Stimulated activated CD4-positive, alpha-beta T cell treated with anti-CD3 and anti-CD28 coated beads, TNF-alpha, amount 100 ng/mL, for 1 hour (primary cell): ENCODE measurements at places on chromosomes 2 and 18.

DNA sequence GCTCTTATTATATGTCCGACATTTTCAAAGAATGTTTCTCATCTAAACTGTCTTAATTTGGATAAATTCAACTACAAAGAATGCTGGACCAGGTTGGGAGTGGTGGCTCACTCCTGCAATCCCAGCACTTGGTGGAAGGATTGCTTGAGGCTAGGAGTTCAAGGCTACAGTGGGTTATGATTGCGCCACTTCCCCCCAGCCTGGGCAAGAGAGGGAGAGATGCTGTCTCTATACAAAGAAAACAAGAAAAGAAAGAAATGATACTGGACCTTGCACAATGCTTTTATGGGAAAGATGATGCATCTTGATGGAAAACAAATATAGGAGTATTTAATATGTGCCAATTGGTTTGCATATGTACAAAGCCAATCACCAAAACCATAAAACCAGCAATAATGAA lies 296.7 kb downstream of the LPIN1 start:
- DNase-seq = no peak

DNA sequence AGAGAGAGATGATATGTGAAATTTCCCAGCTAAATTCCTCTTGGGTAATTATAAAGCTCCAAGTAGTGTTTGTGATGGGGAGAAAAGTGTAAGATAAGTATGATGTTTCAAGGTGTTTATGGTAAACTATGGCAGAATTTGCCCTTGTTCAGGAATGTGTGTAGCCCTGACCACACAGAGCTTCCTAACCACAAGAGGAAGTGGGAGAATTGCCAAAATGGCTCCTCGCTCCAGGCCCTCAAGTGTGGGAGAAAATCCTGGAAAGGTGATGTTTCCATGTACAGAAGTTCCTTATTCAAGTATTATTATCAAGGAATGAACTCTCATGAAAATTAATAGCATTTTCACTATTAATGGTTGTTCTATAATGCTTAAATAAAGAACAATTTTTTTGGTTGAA lies 878.3 kb downstream of the TDRD15 start:
- DNase-seq = no peak

DNA sequence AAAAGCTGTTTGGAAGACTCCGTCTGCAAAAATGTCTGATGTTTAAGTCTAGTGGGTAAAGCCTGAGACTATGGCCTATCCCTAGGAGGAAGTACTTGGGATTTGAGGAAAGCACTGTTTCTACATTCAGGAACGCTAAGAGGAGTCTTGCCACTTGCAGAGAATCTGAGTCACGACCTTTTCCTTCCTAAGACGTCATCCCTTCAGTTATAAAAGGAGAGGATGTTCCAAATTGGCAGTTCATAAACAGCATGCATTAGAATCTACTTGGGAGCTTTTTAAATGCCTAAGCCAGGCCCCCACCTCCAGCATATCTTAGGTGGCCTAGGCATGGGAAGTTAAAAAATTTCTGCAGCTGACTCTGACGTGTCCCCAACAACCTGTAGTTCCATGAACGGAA lies 125.9 kb downstream of the TTC32 start:
- DNase-seq = no peak

DNA sequence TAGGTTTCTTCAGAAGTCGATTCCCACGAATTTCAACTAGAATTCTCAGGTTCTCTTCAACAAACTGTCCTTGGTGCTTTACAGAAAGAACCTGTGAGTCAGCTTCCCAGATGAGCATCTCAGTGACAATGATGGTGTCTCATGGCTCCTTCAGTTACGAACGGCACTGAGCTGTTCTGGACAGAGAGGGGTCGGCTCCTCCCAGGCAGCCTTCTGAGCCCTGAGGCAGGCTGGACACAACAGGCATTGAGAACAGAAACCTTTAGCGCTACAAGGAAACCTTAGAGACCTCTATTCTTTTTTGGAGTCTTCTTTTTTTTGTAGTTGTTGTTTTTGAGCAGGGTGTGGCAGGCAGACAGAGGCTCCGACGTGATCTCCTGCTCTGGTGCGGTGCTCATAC lies 35.1 kb upstream of the ALKAL2 start:
- no peak for DNase-seq

- DNase-seq = no peak
Observed at GRCh38 chr2:34519659-34520058, 920.6 kb upstream of the FAM98A start.

DNA sequence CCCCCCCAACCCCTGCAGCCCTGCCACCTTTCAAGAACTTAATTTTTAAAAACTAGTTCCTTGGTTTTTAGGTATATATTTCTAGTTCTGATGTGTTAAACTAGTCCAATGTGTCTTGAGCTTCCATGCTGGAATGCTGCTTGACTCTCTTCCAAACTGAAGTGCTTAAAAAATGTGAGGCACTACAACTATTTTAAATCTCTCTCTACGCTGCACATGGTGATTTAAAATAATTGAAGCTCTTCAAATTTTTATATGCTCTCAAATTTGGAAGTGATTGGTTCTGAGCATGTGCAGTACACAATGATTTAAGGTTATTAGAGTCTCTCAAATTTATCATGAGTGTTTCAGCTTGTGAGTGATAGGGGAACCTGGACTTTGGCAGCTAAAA lies 192.6 kb upstream of the ZEB2 start:
- DNase-seq = no peak

DNA sequence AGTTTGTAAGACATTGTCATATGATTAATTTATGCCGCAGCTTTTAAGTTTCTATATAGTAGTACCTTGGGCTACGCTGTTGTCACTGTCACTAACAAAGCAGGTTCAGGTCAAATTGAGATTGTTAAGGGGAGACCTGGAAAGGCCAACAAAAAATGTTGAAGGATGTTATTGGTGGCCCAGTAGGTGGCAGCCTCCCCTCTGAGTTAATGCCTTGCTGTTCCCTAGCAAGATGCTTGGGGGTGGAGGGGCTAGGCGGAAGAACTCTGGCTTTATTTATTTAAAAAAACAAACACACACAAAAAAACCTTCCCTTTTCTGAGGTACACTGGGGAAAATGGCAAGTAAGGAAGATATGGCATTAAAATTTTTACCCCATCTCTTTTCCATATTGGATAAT lies 128.3 kb upstream of the ATP5MC3 start:
- DNase-seq = no peak

DNA sequence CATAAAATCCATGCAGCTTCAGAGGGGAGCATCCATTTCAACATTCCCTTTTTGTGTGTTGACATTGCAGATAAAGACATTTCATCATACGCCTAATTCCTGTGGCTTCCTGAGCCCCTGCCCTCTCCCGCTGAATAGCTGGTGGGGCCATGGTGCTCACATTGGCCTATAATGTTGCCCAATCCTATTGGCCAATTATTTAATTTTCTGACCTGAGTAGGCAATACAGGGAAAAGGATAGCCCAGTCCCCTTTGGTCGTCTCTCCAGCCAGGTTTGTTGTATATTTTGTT lies 163.8 kb upstream of the MYCN start:
- DNase-seq = no peak

DNA sequence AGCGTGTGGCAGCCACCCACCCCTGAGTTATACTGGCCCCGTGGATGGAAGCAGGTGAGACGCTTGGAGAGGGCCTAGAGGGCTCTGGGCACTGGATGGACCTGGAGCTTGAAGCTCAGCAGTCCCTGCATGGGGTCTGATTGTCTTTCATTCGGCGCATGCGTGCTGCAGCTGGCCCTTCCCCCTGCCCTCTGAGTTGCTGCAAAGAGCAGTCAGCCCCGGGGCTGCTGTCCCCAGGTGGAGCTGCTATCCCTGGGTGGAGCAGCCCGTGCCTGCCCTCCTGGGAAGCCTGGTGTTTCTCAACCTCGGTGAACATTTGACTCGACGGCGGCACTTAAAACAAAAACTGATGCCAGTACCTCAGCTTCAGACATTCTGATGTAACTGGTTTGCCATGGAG lies 29.6 kb downstream of the IGFBP5 start:
- no peak for DNase-seq

- DNase-seq = no peak
Observed at GRCh38 chr18:9086624-9087023, 15.9 kb upstream of the NDUFV2 start.

DNA sequence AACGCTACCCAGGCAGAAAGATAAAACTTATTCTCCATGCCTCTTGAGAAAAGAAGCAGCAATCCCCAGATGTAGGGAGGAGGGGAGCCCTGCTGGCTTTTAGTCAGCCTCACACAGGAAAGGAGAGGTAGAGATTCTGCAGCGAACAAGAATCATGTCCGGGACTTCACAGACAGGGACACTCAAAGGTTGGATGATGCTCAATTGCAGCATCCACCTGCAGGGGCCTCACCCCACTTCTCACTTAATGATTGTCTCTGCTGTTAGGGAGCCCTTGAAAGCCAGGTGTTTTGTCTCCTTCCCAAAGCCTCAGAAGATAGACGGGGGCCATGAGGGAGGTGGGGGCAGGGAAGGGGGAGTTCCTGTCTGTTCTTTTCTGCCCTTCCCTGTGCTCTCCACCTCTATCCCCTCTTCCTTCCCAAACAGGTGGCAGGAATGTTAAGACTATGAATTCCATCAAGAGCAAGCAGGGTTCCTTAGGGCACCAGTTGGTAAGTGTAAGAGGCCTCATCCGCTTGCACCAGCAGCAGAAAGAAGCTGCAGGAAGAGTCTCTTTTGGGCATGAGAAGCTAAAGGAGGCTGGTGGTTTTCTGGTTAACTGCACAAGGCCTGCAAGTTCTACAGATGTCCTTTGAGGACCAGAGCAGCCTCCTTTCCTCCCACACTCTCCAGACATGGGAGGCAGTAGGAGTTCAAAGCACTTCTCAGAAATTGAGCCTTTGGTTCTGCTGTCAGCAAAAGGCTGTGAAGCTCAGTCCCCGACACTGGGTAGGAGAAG lies 154.7 kb upstream of the TNP1 start:
- DNase-seq = no peak

DNA sequence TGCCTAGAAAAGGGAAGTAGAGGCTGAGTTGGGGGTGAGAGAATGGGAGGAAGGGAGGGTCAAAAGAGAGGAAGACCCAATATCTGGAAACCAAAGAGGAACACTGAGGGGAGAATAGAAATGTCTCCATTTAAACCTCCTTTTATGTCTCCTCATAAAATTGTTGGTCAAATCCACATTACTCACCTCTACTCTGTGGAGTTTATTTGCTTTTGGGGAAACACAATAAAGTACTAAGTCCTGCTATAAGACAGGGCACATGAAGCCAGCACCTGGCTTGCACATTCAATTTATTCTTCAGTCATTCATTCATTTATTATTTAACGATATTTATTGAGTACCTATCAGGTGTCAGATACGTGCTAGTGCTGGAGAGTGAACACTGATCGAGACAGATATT lies 60.3 kb upstream of the NFE2L2 start:
- DNase-seq = no peak

DNA sequence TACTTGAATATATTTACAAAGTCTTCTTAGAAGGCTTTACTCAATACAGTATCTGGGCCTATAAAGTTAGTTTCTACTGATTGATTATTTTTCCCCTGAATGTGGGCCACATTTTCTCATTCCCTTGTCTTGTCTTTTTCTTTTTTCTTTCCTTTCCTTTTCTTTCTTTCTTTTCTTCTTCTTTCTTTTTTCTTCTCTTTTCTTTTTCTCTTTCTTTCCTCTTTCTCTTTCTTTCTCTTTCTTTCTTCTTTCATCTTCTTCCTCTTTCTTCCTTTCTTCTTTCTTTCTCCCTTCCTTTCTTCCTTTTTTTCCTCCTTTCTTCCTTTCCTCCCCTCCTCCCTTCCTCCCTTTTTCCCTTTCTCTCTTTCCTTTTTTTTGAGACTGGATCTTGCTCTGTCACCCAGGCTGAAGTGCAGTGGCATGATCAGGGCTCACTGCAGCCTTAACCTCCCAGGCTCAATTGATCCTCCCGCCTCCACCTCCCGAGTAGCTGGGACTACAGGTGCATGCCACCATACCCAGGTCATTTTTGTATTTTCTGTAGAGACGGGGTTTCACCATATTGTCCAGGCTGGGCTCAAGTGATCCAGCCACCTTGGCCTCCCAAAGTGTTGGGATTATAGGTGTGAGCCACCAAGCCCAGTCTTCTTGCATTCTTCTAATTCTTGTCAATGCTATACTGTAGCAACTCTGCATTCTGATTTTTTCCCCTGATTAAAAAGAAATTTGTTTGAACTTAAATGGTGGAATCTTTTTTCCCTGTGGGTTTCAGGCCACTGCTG lies 133.1 kb upstream of the FBXO11 start:
- no peak for DNase-seq

- DNase-seq = no peak
Observed at GRCh38 chr2:124480958-124481357, 455.9 kb downstream of the CNTNAP5 start.

DNA sequence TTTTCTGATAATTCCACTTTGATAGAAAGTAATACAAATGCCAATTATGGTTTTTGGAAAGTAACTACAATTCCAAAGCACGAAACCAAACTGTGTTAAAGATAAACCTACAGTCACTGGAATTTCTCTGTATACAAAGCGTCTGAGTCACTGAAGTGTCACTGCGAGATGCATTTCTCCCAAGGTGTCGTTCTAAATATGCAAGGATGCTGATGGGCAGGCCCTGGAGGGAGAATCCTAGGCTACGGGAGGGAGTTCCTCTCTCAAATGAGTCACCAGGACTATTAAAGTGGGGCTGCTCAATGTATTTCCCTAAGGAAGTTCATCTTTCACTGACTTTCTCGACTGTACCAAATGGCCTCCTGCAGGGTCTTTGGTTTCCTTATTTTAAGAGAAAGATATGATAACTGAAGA lies 163.8 kb upstream of the STK17B start:
- DNase-seq = no peak

- no peak for DNase-seq
Observed at GRCh38 chr2:194567661-194568017, 1089.4 kb upstream of the SLC39A10 start.

DNA sequence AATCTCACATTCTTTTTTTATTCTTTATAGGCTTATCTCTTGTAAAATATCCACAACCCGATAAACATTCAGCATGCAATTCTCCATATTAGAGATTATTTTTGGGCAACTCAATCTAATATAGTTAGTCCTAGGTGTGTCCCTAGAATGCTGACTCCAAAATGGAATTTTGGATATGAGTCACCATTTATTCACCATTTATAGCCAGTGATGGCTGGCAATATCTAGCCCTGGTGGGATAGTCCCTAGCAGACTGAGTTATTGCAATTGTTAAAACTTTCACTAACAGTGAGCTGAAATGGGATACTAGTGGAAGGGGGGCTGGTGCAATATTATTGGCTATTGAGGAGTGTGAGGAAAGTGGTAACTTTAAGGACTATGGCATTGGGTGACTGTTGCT lies 401.6 kb downstream of the SLC4A3 start:
- DNase-seq = no peak

GRCh38 chr2:9299161-9300100 lies 92.8 kb downstream of the ASAP2 start:
- no peak for DNase-seq

DNA sequence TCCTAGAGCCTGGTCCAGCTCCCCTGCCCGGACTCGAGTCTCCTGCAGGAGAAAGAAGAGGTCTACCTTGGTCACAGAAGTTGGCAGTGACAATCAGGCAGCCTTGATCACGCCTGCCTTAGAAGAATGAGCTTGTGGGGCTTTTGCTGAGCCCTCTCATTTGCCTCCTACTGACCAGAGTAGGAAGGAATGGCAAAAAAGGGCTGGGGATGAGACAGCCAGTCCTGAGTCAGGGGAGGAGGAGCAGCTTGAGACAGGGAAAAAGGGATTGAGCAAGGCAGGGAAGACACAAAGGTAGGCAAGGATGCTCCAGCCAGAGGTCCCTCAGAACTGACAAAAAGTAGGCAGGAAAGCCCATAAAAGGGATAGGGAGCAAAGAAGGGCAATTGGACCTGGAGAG lies 6.0 kb downstream of the WDR54 start:
- DNase-seq = no peak
